ENCODE measurements at places on chromosomes 13 and 19.

DNA sequence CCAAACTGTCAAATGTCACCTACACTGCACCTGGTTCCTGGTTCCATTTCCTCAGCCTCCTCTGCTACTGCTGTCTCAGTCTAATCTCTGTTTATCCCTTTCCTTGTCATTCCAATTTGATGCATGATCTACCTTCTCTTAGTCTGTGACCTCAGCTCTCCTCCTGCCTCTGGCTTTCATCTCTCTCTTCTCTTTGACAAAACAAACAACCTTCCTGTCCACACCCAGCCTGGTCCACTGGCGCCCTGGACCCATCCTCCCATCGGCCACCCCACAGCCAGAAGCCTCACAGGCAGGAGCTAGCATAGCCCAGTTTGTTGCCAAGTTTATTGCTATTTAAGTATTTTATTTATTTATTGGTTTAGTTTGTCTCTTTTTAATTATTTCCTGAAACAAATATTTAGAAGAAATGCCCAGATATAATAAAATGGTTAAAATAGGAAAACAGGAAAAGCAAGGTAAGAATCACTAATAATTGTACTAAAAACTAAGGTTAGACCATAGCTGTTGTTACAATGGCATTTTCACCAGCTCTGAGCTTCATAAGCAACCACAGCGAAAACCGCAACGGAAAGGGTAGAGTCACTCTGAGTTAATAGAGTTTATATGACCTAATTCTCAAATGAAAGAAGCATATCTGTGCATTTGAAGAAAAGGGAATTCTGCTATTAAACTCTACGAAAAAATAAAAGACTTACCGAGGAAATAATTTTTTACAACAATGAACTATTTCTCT, 68.6 kb downstream of the EFNB2 start:
- no peak for DNase-seq

- DNase-seq, result peak; percentile 0
Measured at GRCh38 chr13:94435604-94436226, 43.8 kb downstream of the DCT start.

GRCh38 chr19:29645911-29646310, 19.4 kb upstream of the PLEKHF1 start:
- DNase-seq, result no peak

GRCh38 chr19:56596676-56597075, 1.6 kb downstream of the ZNF71 start:
- no peak for DNase-seq

DNA sequence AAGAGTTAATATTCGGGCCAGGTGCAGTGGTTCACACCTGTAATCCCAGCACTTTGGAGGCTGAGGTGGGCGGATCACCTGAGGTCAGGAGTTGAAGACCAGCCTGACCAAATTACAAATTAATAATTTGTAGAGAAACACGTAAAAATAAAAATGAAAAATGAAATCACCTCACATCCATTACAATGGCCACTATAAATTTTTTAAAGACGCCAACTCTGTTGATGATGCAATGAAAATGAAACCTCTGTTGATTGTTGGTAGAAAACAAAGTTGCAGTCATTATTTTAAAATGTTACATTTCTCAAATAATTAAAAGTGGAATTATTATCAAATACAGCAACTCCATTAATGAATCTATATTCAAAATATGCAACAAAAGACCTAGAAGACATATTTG, 26.8 kb downstream of the ZNF100 start:
- DNase-seq, result no peak

All from effector memory CD8-positive, alpha-beta T cell (primary cell).